ENCODE measurements at places on chromosomes 5 and 9.
A peak's percentile ranks its signal among the peaks of the same experiment; 100 is the strongest.

DNA sequence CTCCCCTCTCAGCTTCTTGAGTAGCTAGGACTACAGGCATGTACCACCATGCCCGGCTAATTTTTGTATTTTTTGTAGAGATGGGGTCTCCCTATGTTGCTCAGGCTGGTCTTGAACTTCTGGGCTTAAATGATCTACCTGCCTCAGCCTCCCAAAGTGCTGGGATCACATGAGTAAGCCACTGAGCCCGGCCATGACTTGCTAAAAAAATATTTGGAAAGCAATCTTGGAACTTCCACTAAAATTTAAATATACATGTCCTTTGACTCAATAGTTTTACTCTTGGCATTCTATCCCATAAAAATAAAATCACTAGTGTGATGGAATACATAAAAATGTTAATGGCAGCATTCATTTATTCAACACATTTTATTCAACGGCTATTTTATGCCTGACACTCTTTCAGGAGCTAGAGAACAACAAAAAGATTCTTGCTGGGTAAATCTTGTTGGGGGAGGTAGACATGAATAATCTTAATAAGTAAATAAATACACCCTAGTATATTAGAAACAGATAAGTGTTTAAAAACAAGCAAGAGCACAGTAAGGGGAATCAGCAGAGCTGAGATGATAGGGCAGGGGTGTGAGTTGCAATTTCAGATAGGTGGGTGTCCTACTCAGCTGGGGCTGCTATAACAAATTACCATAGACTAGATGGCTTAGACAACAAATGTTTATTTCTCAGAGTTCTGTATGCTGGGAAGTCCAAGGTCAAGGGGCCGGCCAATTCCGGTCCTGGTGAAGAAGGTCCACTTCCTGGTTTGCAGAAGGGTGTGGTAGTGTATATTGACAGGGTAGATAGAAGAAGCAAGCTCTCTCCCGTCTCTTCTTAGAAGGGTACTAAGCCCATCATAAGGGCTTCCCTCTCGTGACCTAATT, 50.7 kb downstream of the KCNV2 start:
- no peak for DNase-seq

- DNase-seq, result no peak
Measured at GRCh38 chr5:10351919-10352318, 1.6 kb upstream of the MARCHF6 start.

DNA sequence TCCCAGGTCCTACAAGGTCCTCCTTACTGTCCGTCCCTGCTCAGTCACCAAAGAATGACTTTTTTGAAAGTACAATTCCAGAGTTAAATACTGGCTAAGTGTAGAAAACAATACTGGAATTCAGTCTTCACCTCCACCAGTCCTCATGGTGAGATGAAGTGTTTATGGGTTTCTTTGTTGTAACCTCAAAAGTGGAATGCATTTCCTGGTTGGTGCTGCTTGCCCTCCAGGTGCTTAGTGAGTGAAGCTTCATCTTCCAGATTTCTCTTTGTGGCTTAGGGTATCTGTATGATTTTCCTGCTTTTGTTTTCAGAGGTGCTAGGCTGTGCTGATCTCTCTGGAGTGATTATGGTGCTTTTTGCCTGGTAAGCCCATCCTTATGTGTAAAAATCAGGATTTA, 49.4 kb upstream of the DHFR start:
- DNase-seq, result no peak

DNA sequence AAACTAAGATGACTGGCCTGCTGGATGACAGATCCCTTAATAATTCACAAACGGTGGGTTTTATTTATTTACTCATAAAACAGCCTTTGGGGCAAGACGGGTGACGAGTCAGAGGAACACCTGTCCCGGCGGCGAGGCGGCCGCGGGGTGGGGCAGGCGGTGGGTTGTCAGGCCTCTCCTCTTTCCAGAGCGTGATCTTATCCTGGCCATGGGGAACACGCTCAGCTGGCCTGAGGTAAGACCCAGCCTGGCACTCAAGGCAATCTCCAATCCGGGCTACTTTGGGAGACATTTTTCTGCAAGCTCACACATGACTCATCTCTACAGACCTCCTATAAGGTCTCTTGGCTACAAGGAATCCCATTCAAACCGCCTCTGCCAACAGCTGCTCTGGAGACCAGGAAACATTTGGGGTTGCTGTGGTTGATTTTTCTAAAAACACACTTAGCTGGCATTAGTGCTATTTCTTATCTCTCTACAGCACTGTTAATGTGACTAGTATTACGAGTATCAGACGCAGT, 6.3 kb downstream of the RAPGEF1 start:
- DNase-seq, result peak; percentile 85

DNA sequence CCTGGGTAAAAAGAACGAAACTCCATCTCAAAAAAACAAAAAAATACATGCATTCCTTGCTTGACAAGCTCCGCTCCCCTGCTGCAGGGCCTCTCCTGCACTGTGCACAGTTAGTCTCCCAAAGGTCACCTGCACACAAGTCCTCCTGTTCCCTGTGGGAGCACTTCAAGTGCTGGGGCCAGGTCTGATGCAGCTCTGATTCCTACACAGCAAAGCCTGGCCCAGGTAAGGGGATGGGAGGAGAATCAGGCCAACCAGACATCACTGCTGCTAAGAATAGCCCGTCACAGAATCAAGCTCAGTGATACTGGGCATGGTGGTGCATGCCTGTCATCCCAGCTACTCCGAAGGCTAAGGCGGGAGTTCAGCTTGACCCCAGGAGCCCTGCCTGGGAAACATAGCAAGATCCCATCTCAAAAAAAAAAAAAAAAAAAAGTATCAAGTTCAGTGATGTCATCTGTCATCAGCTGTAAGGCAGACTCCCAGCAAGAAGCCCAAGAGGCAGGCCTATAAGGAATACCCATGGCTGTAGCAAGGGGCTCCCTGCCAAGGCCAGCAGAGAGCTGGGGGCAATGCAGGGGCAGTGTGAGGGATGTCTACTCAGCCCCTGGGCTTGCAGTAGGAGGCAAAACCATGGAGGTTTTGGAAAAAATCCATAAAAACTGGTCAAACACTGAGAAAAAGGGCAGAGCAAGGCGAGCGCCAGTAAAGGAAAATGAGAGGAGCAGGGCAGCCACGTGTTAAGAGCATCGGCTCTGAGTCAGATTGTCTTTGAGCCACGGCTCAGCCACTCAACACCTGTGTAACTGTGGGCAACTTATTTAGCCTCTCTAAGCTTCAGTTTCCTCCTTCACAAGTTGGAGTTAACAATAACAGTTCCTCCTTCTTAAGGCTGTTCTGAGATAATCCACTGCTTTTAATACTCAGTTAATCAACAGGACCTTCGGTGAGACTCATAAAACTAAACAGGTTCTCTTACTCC, 3.2 kb downstream of the TPM2 start:
- no peak for DNase-seq

DNA sequence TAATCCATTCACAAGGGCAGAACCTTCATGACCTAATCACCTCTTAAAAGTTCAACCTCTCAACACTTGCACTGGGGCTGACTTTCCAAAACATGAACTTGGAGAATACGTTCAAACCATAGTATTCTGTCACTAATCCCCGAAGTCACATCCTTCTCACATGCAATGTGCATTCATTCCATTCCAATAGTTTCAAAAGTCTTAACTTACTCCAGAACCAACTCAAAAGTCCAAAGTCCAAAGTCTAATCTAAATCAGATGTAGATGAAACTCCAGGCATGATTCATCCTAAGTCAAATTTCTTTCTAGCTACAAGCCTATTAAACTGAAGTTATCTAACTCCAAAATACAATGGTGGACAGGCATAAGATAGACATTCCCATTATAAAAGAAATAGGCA, 21.7 kb upstream of the ADAMTSL1 start:
- DNase-seq, result no peak

DNA sequence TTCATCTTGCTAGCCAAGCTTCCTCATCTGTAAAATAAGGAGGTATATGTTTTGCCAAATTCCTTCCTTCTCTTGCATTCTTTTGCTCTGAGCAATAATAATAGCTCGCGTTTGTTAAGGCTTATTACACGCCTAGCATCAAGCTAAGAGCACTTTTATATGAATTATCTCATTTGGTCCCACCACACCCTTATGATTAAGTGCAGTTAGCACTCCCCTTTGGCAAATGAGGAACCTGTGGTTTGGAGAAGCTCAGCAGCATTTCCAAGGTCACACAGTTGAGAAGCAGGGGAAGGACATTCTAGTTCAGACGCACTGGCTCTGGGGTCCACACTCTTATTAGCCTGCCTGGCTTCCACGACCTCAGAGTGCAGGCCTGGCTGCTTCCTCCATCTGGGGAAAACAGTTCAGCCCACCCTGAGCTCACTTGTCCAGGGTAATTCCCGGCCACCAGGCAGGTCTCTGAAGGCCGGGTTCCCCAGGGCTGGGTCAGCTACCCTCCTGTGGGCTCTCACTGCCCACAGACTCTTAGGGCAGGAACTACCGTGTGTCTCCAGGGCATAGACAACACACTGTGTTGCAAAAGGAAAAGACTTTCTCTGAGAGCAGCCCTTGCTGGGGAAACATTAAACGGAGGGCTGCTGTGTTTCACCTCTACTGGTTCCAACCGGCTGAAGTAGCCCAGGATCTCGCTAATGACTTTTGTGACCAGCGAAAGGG, 9.9 kb upstream of the FBP1 start:
- peak; percentile 74 for DNase-seq

DNA sequence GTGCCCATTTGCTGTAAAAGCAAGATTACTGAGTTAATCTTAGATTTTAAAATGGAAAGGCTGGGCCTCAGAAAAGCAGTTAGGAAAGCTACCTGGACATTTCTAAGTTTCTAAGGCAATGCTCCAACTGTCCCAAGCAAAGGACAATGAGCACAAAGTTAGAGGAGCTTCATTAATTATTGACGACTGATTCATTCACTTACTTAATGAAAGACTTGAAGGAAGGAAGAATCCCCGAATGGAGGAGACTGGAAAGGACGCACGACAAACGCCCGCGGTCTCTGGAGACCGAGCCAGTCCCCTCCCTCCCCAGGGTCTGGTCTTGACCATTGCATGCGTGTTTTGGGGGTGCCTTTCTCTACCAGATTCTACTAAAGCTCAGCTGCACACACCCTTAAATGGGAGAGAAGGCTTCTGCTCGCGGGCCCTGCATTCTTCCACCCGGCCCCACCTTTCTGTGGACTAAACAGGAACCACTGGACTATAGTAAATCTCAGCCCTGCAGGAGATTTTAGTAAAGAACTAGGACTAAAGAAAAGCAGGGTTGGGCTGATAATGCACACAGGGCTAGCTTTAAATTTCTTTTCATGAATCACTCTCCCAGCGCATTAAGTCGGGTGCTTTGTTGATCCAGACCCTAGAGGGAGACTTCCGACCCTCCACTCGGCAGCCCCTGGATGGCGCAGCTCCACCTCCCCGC, 44.8 kb downstream of the CTSL start:
- no peak for DNase-seq

GRCh38 chr9:1460143-1460769, 410.1 kb downstream of the DMRT2 start:
- no peak for DNase-seq

DNA sequence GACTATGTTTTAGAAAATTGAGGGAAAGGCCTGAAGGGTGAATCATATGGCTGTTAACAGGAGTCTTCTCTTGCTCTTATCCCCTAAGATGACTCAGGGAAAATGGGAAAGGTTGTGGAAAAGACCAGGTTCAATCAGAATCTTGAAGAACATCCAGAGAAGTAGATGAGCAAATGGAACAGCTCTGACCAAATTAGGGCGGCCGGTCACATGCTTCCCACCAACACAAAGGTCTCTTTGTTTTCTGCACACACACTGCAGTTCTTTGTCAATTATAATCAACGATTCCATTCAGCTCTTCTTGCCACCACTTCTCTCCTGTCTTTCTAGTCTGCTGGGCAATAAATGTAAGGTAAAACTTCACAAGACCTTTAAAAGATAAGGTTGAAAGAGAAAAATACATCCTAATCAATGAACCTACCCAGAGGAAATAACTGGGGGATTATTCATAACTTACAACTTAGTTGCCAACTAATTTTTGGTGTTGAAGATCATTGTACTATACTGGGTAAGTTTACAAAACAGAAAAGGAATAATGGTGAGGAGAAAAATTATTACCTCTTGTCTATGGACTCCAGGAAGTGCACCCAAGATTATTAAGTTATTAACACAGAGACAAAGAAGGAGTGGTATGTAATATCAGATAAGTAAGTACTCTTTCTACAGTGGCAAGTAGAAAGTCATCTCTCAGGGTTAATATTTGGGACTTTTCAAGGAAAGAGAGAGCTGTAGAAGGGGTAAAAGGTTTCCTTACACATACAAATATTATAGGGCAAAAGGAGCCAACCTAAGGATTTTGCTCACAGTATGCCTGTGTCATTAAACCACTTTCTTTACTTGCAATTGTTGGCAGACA, 441.9 kb upstream of the PIK3R1 start:
- DNase-seq, result peak; percentile 65

GRCh38 chr9:111919875-111920274, 23.3 kb downstream of the UGCG start:
- DNase-seq, result no peak

GRCh38 chr5:58818465-58818864, 235.6 kb downstream of the RAB3C start:
- no peak for DNase-seq

GRCh38 chr5:161342886-161343285, 203.6 kb downstream of the GABRB2 start:
- no peak for DNase-seq

DNA sequence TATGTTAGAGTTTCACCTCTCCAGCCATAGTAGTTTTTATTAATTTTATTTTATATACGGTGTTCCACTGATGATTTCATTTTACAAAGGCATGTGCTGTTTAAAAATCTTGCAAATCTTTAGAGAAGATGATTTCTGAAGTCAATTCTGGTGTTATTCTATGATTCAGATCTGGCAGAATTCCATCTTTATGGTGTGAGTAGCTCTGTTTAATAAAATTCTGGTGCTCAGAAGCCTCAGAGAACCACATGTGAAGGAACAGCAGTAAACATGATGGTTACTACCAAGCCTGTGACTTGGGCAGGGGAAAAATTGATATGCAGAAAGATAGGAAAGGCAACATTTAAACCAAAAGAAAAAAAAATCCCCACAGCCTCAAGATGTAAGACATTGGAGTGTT, 299.7 kb downstream of the NPR3 start:
- no peak for DNase-seq

DNA sequence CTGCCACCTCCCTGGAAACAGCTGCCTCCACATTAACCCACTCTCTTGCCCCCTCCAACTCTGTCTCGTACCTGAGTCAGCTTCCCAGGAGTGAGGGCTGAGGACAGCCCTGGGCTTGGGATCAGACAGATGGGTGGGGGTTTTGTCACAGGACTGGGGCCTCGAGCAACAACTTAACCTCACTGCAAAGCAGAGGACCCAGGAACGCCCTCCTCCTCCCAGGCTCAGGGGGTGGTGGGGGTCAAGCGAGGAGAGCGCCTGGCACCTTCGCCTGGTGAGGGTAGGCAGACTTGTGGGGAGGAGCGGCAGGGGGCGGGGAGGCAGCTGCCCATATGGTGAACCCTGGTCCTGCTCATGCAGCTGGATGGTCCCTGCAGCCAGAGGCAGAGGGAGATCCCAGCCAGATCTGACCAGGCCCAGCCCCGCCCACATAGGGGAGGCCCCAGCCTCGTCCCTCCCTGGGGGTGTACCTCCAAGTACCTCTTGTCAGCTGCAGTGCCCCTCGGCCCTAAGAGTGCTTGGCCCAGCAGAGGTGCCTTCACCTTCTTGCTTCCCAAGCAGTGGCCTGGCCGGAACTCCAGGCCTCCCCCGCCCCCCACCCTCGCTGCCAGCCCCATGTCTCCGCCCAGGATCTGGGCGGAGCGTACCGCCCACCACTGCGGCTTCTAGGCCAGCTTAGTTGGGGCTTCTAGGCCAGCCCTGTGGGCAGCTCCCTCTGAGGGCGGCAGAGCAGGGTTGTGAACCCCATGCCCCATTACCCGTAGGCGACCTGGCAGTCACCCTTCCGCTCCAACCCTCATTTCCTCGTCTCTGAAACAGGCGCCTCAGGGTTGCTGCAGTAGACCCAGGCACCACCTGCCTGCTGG, at the start of gene SARDH:
TSS of gene SARDH (minus strand) at position 579 of the 866 bp plus-strand sequence. CDS start 4,179 bp downstream, outside the sequence.
- DNase-seq, result peak; percentile 56

- DNase-seq, result no peak
Measured at GRCh38 chr9:13790055-13790454, 510.6 kb upstream of the MPDZ start.

Data from urothelium cell line (cell line).